Hematopoietic multipotent progenitor cell (in vitro differentiated cells): ENCODE measurements at places on chromosomes 7 and 10.

GRCh38 chr7:1246871-1247526 lies 14.3 kb downstream of the UNCX start:
- no peak for DNase-seq

- DNase-seq, result no peak
These were observed 1.0 kb upstream of the CTTNBP2 start for GRCh38 chr7:117874191-117874700.

DNA sequence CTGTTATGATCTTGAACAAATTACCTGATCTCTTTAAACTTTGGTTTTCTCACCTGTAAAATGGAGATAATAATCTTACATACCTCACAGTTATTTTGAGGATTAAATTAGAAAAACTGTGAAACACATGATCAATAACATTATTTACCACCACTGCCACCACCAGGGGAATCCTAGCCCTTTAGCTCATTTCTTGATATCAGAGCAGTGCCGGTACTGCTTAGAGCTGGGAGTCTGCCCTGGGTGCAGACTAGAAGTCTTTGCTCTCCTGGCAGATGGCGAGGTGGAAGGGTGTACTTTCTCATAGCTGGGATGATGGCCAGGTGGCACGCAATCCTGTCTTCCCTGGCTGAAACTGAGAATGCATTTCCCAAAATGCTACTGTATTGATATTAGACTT lies 12.7 kb upstream of the EFCAB10 start:
- no peak for DNase-seq

- DNase-seq, result no peak
These were observed 946.0 kb downstream of the NRG3 start for GRCh38 chr10:82821043-82821442.

DNA sequence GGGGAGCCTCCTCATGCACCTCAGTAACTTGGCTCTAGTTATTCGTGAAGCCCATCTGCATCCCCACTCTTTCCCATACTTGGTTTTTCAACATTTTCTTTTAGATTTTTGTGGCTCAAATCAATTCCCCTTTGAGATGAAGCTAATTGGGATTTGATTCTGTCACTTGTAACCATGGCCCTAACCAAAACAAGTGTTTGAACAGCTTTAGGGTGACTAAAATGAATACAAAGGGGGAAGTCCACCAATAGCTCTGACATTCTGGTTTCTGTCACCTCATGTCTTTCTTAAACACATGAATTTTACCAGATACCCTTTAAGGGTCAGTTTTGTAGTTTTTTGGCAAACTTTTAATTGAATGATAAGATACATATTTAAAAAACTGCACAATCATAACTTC lies 87.0 kb downstream of the PCGF5 start:
- no peak for DNase-seq

DNA sequence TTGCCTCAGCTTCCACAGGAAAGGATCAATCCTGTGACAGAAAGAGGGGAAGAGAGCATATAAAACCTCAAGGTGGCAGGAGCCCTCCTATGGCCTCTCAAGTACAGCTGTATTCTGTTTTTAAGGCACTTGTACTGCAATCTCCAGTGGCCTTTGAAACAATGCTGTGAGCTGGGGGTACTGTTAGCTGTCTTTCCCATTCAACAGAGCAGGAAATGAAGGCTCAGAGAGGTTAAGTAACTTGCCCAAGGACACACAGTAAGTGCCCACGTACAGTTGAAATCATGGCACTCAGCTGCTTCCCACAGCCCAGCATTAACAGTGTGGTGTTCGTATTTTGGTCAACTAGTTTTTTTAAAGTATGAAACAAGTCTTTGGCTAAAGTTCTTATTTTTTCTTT lies 34.0 kb downstream of the DUSP5 start:
- no peak for DNase-seq

GRCh38 chr7:32479574-32480200 lies 10.5 kb downstream of the LSM5 start:
- DNase-seq, result no peak

- no peak for DNase-seq
These were observed 30.2 kb downstream of the LHFPL3 start for GRCh38 chr7:104358446-104359132.

GRCh38 chr7:93036149-93036640 lies 81.6 kb downstream of the SAMD9 start:
- DNase-seq, result no peak

DNA sequence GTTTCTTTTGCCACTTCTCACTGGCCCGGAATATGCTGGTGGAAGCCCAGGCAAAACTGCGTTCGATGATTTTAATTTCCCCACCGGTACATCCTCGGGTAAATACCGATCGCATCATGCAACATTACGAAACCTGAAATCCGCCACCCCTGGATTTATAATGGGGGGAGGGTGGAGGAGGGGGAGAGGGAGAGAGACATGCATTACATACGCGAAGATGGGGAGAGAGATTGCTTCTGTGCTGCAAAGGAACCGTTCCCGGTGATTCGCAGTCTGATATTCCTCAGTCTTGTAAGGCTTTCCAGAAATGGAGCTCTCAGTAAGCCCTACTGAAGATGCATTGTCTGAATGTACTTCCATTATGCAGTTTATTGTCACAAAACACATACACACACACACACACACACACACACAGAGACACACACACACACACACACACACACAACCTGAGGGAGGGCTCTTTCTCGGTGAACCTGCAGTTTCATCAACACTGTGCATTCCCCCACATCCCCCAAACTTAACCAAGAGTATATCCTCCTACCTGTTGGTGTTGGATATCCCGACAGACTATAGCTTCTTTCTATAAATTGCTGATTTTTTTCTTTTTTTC lies 741 bp downstream of the GPR85 start:
- no peak for DNase-seq

GRCh38 chr7:122337011-122337410 lies 32.5 kb upstream of the FEZF1 start:
- no peak for DNase-seq

GRCh38 chr10:62684911-62685310 lies 119.6 kb upstream of the ADO start:
- DNase-seq, result no peak

DNA sequence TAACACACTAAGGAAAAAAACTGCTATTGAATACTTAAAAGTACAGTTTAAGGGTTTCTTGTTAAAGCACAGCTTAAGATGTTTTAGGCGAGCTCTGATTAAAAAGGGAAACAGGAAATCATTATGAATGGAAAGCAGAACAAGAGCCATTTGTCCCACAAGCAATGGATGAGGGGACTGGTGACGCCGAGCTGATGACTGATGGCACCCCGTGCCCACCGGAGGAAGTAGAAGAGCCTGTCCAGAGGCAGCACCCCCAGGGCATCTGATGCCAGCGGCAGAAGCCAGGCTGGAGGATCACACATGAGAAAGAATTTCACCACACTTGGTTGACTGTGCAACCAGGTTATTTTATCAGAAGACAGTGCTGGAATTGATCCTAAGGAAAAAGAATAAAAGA lies 15.0 kb upstream of the INSIG1 start:
- DNase-seq, result peak; percentile 56

- DNase-seq, result peak; percentile 83
These were observed 9.2 kb upstream of the PWWP2B start for GRCh38 chr10:132387764-132388210.

DNA sequence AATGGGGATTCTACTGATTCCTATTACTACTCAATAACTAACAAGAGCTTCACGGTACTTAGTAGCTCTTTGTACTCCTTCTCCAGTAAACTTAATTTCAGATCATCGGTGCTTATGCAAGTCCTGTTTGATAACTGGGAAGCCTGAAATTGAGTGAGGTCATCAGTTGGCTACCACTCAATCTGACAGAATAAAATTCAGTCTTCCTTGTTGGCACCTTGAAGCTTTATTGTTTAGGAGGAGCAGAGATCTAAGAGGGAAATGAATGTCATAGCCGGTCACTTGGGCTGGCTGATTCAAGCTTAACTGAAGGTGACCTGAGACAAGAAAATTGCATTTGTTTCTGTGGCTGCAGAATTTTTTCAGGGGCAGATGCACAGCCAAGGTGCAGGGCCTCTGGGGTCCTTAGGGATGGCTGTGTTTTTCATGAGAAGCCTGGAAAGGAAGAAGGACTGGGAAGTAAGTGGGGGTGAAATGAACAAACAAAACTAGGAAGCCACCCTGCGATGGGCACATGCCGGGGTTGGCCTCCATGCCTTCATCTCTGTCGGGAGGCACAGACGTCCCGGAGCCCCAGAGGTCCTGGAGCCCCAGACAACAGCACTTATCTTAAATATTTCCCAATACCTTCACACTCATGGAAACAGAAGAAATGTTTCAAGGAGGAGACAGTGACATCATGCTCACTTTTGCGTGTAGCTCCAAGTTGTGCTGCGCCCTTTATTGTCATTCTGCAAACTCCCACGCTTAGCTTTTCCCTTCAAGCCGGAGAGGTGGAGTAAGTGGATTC lies 85.0 kb upstream of the KIF5B start:
- DNase-seq, result no peak
